ENCODE measurements at places on chromosomes 13 and 19. TPM values are rescaled to one million over a fixed set of nuclear protein-coding genes. Genes with fewer than 3 reads are reported as not detected.

The ZNF566 gene
- polyA plus RNA-seq = 7.3 TPM

The ZNF235 gene
- 7.6 TPM for polyA plus RNA-seq

- DNase-seq = no peak
Observed at GRCh38 chr13:44163108-44163507, 210.5 kb upstream of the SERP2 start.

- no peak for DNase-seq
Observed at GRCh38 chr13:51435002-51435578, 17.7 kb downstream of the INTS6 start.

- DNase-seq = no peak
Observed at GRCh38 chr13:113297370-113298042, 467 bp downstream of the LAMP1 start.

- DNase-seq = peak; percentile 34
Observed at GRCh38 chr13:113065406-113066141, 40.0 kb upstream of the F7 start.

GRCh38 chr13:94708031-94708859 is 4.1 kb downstream of the SOX21 start:
- no peak for DNase-seq

DNA sequence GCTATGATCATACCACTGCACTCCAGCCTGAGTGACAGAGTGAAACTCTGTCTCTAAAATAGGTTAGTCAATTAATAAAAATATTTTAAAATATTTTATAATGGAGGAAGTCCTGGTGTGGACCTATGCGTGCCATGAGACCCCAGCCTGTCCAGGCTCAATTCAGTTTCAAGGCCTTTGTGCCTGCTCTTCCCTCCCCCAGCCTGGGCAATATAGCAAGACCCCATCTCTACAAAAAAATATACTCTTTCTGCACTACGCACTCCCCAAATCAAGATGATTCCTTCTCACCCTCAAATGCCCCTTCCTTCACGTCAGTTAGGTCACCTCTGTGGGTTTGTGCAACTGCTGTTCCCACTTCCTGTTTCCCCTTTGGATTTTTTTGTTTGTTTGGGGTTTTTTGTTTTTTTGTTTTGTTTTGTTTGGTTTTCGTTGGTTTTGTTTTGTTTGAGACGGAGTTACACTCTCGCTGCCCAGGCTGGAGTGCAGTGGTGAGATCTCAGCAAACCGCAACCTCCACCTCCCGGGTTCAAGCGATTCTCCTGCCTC is 1.4 kb upstream of the HSH2D start:
- no peak for DNase-seq

DNA sequence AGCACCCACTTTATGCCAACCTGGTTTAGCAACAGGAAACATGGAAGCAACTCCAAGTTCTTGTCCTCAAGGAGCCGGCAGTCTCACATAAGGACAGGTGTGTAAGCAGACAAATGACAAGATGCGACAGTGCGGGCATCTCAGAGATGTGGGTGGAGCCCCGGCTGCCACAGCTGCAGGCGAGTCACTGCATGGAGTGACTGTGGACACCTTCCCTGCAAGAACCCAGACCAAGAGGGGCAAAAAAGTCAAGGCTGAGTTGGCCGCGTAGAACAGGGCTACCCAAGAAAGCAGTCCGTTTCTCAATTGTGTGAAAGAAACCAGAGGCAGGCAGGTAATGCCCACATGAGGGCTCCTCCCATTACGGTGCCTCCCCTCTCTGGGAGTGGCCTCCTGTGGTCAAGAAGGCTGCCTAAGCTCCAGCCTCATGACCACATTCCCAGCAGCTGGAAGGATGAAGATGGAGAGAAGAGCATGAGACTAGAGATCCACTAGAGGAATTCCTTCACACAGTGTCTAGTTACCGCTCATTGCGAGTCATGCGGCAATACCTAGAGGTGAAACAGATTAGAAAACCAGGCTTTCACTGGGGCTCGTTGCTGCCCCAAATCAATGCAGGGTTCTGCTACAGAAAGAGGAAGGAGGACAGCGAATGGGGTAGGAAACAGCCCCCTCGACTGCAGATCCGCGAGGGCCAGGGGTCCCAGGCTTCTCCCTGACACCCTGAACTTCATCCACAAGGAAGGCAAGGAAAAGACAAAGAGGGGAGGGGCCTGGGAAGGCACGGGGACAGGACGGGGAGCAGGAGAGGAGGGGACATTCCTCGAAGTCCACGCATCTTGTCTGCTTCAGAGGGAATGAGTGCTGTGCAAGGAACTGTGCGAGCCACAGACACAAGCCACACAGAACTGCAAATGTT is 80.2 kb downstream of the SPACA7 start:
- no peak for DNase-seq

- DNase-seq = no peak
Observed at GRCh38 chr13:32783067-32783466, 196.8 kb downstream of the PDS5B start.

- DNase-seq = no peak
Observed at GRCh38 chr19:834216-834615, 6.6 kb downstream of the AZU1 start.

All from hindlimb muscle (tissue), 1 donor.